ENCODE measurements at places on chromosomes 11 and 22.

- no peak for DNase-seq
These were observed 58.0 kb downstream of the FAR1 start for GRCh38 chr11:13726456-13726855.

DNA sequence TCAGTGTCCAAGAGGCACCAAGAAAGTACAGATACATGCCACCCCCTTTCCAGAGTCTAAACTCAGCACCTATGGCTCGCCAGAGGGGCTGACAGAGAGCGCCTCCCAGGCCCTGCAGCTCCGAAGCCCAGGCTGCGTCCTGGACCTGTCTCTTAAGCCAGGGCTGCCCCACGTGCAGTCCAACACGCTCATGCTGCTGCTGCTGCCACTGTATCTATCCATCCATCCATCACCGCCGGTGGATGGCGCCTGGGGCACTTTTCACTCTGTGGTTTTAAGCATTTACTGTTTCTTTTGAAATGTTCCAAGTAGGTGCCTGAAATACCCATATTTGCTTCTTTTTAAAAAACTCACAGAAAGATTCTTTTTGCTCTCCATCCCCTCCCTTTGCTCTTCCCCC is 41.8 kb downstream of the MACROD1 start:
- DNase-seq: no peak

GRCh38 chr11:103988595-103988969 is 47.9 kb upstream of the DDI1 start:
- DNase-seq: no peak

GRCh38 chr22:35312198-35313059 is 12.7 kb downstream of the TOM1 start:
- no peak for DNase-seq

DNA sequence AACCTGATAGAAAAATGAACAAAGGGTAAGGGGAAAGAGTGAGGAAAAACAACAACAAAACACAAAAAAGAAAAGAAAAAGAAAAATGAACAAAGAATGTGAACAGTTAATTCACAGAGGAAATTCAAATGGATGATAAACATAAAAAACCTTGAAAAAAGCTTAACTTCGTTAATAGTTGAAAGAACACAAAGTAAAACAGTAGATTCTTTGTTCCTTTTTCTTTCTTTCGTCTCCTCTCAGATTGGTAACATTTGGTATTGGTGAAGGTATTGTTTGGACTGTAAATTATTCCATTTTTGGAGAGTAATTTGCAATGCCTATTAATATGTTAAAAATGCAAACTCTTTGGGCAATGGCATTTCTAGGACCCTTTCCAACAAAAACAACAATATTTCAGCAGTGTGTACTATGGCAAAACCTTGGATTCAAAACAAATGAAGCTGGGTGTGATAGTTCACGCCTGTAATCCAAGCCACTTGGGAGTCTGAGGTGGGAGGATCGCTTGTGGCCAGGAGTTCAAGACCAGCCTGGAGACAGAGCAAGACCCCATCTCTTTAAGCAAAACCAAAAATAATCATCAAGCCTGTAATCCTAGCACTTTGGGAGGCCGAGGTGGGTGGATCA is 3.3 kb upstream of the BACE1 start:
- no peak for DNase-seq

Data from head of caudate nucleus (tissue), 42 donors.